ENCODE measurements at places on chromosomes 16 and 17.

DNA sequence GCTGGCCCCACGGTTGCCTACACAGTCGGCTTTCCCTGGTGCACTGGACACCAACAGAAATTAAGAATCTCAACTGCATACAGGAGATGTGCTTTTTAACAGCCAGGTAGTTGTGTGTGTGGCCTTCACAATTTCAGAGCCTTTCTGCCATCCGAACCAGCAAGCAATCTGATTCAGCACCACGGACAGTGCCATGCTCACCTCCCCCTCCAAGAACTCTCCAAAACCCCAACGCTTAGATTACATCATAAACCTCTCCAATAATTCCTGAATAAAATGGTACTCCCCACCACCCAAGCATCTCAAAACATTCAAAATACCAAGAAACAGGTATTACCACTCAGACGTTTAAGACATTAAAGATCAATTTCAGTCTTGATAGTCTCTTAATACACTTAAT is 31.8 kb downstream of the USP7 start:
- peak; percentile 23 for DNase-seq

GRCh38 chr17:32826076-32826475 is 50.8 kb downstream of the MYO1D start:
- DNase-seq, result no peak

GRCh38 chr17:3905017-3905520 is 11.2 kb downstream of the P2RX1 start:
- no peak for DNase-seq

- no peak for DNase-seq
Measured at GRCh38 chr17:10875430-10875851, 37.6 kb upstream of the PIRT start.

DNA sequence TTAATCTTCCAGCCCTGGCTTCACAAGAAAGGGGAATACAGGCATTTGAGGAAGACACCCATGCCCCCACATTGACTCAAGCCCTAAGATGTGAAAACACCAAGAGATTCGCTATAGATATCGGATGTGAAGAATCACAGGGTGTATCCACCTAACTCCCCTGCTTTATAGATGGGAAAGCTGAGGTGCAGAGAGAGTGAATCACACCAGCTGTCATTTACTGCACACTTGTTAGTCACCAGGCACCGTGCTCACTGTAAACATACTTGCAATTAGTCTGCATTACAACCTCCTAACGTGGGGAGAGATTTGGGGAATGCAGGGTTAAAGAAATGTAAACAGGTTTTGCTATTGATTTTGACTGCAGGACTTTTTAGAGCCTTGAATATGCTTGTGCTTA is 325.5 kb downstream of the C16orf95 start:
- no peak for DNase-seq

GRCh38 chr16:47197536-47198179 is 53.9 kb upstream of the NETO2 start:
- no peak for DNase-seq

GRCh38 chr17:70298929-70299531 is 129.7 kb downstream of the KCNJ2 start:
- DNase-seq, result no peak

GRCh38 chr16:78566397-78567073 is 467.1 kb downstream of the WWOX start:
- no peak for DNase-seq

- no peak for DNase-seq
Measured at GRCh38 chr17:2844416-2844815, 48.2 kb downstream of the RAP1GAP2 start.

- DNase-seq, result no peak
Measured at GRCh38 chr17:70254735-70255460, 85.6 kb downstream of the KCNJ2 start.

- no peak for DNase-seq
Measured at GRCh38 chr17:55286681-55287589, 22.2 kb downstream of the HLF start.

DNA sequence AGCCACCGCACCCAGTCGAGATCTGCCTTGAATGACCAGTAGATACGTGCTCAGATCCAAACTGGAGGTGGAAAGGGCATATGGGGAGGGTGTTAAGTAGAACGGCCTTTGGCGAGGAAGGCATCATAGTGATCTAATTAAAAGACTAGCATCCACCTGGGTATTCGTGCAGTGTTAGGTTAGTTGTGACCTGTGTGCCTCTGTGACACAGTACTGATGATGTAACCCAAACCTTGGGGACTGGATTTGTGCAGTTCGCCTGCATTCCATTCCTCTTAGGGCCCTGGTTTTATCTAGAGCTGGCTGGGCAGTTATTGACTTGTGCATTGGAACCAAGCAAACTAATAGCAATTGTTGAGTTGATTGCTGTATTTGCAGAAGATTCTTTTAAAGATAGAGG is 47.9 kb downstream of the SNX29 start:
- no peak for DNase-seq

GRCh38 chr17:32103476-32104113 is 38.7 kb upstream of the RHOT1 start:
- no peak for DNase-seq

- DNase-seq, result no peak
Measured at GRCh38 chr16:51854401-51854951, 692.5 kb downstream of the TOX3 start.

GRCh38 chr16:58384437-58385055 is 7.7 kb upstream of the GINS3 start:
- DNase-seq, result no peak

GRCh38 chr17:70070305-70071027 is 4.6 kb upstream of the KCNJ16 start:
- DNase-seq, result no peak

- DNase-seq, result no peak
Measured at GRCh38 chr16:48420437-48420836, 35.2 kb upstream of the SIAH1 start.

DNA sequence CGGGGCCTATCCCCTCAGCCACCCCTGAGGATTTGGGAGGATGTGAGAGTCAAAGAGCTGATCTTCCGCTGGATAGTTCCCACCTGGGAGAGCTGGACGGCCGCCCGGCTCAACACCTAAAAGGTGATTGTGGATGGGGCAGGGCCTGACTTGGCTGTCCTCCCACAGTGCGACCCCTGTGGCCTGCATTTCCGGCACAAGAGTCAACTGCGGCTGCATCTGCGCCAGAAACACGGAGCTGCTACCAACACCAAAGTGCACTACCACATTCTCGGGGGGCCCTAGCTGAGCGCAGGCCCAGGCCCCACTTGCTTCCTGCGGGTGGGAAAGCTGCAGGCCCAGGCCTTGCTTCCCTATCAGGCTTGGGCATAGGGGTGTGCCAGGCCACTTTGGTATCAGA is 4.5 kb downstream of the BCL6B start:
- DNase-seq, result no peak

GRCh38 chr17:4551141-4551540 is 4.0 kb downstream of the MYBBP1A start:
- no peak for DNase-seq

DNA sequence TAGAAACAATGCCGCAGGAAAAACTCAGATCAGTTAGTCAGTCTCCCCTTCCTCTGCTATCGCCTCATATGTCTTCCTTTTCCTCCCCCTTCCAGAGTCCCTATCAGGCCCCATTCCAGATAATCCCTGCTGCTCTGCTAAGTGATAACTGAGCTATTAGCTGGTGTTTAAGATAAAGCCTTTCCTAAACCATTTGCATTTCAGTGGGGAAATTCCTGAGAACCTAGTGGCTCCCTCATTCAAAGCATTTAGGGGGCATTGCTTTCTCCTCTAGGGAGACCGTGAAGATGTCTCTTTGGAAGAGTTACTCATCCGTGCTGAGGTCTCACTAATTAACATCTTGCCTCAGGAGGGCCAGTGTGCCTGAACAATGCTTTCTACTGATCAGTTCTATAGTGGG is 401.6 kb downstream of the NPIPA7 start:
- DNase-seq, result no peak

GRCh38 chr17:79438546-79439334 is 172.1 kb downstream of the RBFOX3 start:
- no peak for DNase-seq

GRCh38 chr16:23020084-23020483 is 129.2 kb downstream of the USP31 start:
- DNase-seq, result no peak

- DNase-seq, result no peak
Measured at GRCh38 chr17:80279895-80280294, 19.2 kb downstream of the RNF213 start.

- DNase-seq, result no peak
Measured at GRCh38 chr17:7266784-7267183, 4.5 kb upstream of the CLDN7 start.

GRCh38 chr17:31691251-31691905 is 167.7 kb downstream of the COPRS start:
- no peak for DNase-seq

GRCh38 chr16:19659554-19659953 is 58.5 kb downstream of the KNOP1 start:
- DNase-seq, result no peak

DNA sequence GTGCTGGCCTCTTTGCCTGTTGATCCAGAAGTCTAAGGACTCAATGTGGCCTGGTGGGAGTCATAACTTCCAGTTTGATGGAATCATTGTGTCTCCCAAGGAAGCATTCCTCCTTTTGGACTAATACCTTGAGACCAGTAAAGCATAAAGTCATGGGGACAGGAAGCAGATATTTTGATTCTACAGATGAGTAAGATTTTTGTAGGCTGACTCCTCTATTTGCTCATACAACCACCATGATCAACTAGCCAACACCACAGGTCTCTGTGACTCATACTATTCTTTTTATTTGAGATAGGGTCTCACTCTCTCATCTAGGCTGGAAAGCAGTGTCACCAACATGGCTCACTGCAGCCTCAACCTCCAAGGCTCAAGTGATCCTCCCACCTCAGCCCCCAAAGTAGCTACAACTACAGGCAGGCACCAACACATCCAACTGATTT is 6.2 kb downstream of the MT2A start:
- no peak for DNase-seq

GRCh38 chr16:64375391-64375980 is 746.4 kb downstream of the CDH11 start:
- no peak for DNase-seq

DNA sequence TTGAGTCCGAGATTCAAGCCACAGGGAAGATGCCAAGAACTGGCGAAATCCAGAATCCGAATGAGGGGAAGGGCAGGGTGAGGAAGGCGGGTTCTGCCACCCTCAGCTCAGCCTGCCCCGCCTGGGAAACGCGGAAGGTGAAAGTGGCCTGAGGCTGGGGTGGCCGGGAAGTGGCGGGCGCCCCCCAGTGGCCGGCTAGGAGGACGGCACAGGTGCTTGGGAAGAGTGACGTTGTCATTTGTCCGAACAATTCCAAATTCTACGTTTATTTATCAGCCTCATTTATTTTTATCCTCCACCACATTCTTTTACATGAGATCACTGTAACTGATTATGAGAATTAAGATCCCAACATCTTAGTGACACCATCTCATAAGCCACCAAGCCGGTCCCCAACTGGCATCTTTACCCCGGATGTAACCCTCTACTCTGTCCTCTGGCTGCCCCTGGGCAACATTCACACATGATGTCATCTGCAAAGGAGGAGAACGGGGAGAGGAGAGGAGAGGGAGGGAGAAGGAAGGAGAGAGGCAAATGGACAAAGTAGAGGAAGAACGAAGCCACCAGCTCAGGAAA is 21.3 kb downstream of the SRCIN1 start:
- peak; percentile 36 for DNase-seq

GRCh38 chr17:65656390-65657250 is 95.2 kb upstream of the AXIN2 start:
- no peak for DNase-seq

DNA sequence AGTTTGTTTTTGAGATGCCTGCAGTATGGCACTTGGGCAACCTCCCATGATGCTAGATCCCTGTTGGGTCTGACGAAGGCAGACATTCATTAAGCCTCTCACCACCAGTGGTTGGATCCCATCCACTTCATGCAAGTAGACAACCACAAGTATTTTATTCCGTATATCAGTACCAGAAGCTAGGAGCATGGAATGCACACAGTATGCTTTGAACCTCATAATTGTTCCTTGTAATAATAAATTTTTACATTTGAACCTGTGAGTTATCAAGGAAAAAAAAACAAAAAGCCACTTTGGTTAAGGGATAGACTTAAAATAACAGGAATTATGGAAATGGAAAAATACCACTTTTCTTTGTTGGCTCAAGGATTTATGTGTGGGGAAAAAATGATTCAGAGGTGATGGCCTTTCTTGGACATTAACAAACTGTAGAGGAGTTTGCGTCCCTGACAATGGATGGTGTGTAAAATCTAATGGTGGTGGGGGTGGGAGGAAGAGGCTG is 107.1 kb upstream of the KCNJ16 start:
- no peak for DNase-seq

All from GDM1 (cell line).